ENCODE measurements at places on chromosomes 12 and 14.
A peak's percentile ranks its signal among the peaks of the same experiment; 100 is the strongest.

DNA sequence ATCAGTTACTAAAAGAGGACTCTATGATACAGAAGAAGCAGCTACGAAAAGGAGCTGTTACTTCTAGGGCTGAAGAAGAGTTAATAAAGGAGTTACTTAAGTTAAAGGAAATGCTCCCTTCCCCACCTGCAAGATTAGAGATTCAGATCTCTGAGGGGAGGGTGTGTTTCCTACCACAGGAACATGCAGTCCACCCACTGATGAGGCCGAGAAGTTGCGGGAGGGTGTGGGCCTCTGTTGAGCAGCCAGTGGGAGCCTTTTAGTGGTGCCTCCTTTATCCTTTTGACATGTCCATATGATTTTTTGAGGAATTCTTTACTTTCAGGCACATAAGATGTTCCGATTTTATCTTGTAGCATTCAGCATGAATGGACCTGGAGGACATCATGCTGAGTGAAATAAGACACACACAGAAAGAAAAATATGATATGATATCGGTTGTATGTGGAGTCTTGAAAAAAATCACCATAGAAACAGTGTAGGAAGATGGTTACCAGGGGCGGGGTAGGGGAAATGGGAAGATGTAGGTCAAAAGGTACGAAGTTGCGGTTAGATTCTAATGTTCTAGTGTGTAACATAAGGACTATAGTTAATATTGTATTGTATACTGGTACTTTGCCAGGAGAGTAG lies 4.4 kb upstream of the M6PR start:
- no peak for DNase-seq

DNA sequence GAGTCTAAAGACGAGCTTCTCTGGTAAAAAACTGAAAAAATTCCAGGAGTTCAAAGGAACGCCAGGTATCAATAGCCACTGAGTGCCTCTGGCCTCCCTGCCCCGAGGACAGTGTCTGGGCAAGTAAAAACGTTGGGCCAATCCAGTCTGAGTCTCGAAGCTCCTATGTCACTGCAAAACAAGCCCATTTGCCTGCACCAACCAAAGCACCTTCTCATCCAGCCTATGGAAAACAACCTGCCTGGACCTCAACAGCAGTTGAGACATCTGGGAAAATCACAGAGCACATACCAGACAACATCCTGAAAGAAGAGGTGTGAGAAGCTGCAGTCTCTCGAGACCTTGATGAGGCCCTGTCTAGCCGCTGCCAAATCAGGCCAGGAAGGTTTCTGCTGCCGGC lies 56.6 kb downstream of the RNF34 start:
- no peak for DNase-seq

DNA sequence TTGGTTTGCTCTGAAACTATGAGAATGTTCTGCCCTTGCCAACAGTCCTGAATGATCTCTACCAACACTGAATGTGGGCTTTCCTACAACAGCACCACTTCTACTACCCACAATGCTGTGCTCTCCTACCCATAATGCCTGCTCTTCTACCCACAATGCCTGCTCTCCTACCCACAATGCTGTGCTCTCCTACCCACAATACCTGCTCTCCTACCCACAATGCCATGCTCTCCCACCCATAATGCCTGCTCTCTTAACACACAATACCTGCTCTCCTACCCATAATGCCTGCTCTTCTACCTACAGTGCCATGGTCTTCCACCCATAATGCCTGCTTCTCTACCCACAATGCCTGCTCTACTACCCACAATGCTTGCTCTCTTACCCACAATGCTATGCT lies 92.3 kb downstream of the KCNK13 start:
- no peak for DNase-seq

DNA sequence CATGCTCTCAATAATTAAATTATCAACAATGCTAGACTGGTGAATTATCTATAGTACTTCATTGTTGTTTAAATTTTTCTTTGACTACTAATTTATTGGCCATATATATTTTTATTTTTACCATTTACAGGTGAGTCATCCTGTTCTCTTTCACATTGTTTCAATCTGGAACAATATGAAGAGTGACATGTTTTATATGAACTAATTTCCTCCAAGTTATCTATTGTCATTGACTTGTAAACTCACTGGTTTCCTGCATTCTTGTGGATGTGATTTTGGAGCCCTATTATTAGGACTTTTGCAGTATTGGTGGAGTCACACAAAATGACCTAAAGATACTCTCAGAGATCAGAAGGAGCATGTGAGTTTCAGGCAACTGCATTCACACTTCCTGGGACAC lies 297.7 kb downstream of the AEBP2 start:
- DNase-seq: no peak

GRCh38 chr12:27081668-27082111 lies 688 bp downstream of the C12orf71 start:
- no peak for DNase-seq

- no peak for DNase-seq
Observed at GRCh38 chr12:42587601-42588523, 1.7 kb downstream of the PRICKLE1 start.

DNA sequence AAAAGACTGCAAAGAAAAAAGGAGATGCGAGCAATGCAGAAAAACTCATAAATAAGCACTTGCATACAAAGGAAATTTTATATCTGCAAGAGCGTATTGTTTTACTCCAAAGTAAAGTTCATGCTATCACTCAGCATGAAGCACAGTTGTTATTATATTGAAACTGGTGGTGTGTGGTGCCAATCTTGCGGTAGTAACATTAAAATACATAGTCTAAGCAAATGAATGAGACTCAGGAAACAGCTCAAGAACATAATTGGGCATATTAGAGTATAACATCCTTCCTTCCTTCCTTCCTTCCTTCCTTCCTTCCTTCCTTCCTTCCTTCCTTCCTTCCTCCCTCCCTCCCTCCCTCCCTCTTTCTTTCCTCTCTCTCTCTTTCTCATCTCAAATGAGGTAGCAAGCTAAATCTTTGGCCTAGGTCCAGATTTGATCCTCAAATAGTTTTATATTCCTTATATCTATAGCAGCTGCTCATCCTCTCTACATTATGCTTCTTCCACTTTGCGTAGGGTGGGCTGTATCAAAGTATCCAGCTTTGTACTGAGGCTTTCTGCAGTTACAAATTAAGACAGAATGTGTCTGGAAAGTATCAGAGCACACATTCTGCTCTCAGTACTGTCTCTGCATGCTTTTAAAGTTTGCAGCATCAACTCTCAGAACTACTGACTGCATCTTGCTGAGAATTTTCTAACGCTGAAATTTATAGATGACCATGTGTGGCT lies 718.3 kb downstream of the RERGL start:
- DNase-seq: no peak

DNA sequence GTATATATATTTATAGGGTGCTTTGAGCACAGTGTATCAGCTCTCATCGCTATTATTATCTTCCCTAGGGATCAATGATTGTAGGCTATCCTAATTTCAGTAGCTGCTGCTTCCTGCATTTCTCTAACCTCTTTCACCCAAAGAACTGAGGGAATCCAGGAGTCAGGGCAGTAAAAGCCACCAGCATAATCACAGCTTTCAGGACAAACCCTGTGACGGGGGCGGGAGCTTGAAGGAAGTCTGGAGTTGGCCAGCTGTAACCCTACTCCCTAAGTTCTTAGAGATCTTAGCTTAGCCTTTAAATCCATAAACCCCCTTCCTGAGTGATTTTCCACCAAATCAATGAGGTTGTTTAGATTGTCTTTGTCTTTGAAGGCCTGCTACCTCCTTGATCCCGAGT lies 33.7 kb downstream of the FLVCR2 start:
- DNase-seq: no peak

DNA sequence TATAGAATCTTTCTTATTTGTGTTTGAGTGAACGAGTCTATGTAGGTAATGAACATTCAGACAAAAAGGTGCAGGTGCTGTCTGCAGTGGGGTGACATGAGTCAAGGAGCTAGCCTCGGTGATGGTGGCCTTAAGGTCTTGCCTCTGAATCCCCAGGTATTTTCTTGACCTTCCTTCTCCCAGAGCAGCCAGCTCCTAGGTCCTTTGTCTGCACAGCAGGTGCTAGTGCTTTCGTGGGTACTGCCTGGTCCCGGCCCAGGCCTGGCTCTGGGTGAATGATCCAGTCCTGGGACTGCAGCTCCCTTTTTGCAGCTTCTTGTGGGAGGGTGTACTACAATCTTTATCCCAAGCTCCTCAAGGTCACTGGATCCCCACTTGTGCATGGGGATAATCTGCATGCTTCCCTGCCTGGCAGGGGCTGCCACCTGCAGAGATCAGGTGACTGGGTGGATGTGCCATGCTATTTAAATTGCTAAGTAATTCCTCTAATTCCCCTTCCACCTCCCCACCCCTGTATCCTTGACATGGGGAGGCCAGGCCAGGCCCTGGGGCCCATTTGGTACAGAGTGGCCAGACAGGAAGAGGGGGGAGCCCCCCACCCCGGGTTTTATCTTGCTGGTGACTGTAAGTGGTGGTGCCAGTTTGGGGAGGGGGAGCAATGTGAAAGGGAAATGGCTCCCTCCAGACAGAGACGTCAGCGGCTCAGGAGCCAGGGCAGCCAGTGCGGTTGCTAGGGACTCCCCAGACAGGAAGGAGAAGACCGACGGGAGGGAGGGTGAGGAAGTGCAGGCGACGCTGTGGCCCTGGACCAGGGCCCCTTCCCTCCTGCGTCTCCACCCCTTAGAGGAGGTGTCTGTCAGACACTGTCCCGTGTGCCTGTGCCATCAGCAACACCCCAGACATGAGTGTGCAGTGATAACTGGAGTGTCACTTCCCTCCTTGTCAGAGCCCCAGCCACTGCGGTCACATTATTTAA lies 6.7 kb downstream of the VASH1 start:
- DNase-seq: no peak

GRCh38 chr12:28367993-28368392 lies 177.7 kb downstream of the CCDC91 start:
- DNase-seq: no peak

DNA sequence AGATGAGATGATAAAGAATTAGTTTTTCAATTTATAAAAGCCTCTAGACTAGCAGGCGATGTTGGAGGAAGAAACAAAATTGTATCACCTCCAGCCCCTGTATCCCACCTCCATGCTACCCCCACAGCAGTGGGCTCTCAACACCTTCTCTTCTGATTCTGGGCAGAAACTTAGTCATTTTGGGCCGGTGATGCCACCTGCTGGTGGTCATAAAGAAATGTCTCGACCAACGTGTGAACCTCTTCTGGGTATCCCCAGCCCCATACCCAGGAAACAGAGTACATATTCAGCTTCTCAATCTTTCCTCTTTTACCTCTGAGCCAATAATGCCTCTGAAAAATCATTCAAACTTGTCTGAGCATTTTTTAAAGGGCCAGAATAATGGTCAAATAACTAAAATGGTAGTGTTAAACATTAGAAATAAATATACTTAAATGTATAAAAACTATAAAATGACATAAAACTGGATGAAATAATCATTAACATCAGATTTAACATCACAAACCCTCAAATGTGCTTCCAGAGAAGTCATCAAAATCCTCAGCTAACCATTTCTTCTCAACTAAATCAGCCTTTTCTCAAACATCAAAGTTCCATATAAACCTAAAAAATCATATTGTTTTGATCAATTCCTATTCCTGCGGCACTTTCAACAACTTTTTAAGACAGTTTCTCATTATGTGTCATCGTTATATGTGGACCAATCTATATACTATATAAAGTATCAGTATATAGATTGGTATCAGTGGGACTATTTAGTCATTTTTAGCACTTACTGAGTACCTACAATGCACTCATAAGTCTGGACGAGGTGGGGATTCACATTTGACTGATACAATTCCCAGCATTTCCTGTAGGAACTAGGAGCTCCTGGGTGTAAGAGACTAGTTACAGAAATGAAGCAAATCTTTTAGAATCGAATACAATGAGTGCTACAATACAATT lies 69.4 kb downstream of the ATXN2 start:
- DNase-seq: peak; percentile 76

DNA sequence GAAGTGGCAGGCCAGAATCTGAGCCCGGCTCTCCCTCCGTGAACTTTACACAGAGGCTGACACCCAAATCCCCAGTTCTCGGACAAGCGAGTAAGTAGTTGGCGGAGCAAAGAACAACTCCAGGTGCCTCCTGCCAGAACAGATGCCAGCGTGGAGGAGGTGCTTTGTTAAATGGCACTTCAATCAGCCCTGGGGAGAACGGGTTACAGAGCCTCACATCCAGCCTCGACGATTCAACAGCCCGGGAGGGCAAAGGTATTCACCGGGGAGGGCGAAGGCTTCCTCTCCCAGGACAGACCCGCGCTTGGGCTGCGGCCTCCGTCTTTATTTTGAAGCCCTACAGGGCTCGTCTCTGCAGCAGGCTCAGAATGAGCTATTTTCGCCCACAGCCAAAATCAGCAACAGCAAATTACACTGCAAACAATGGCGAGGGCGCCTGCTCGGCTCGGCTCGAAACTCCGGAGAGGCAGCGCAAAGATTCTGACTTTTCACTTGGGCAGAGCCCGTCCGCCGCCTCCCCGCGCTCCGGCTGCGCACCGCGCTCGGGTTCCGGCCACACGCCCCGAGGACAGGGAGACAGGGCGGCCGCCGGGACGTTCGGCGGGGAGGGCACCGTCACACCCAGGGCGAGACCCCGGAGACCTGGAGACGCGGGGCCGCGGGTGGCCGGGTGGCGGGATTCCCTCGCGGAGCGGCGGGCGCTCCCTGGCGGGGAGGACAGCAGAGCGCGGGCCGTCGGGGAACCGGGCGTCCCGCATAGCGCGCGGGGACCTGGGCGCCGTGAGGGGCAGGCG lies 811 bp downstream of the TMCC3 start:
- peak; percentile 82 for DNase-seq

GRCh38 chr14:24068711-24069410 lies 2.5 kb upstream of the CPNE6 start:
- no peak for DNase-seq

DNA sequence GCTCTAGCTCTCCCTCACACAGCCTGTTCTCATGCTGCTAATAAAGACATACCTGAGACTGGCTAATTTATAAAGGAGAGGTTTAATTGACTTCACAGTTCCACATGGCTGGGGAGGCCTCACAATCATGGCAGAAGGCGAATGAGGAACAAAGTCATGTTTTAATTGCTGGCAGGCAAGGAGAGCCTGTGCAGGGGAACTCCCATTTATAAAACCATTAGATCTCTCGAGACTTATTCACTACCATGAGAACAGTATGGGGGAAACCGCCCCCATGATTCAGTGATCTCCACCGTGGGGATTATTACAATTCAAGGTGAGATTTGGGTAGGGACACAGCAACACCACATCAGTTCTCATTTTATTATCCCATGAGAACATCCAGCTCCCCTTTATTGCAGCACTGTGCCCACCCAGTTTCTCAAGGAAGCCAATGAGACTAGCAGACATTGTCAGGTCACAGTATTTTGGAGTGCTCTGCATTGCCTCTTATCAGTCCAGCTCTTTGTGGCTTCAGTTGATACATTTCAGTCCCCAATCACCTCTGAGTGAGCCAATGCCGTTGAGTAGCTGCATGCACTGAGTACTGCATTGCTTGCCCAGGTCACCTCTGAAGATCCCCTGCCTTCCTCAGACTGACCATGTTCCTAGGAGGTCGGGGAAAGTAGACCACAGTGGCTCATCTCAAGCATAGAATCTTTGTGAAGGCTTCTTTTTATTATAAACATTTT lies 131.2 kb downstream of the CRADD start:
- DNase-seq: no peak

GRCh38 chr12:94062796-94063635 lies 85.4 kb upstream of the PLXNC1 start:
- DNase-seq: no peak
